ENCODE measurements at places on chromosomes 3 and 15.

- no peak for DNase-seq
These were observed 140.0 kb upstream of the KLHL25 start for GRCh38 chr15:85934691-85935090.

- no peak for DNase-seq
These were observed 108.8 kb downstream of the XXYLT1 start for GRCh38 chr3:195162033-195162669.

GRCh38 chr3:32374788-32375595, 16.7 kb upstream of the CMTM7 start:
- peak; percentile 61 for DNase-seq

- DNase-seq = no peak
These were observed 9.4 kb upstream of the RPL24 start for GRCh38 chr3:101695779-101696372.

DNA sequence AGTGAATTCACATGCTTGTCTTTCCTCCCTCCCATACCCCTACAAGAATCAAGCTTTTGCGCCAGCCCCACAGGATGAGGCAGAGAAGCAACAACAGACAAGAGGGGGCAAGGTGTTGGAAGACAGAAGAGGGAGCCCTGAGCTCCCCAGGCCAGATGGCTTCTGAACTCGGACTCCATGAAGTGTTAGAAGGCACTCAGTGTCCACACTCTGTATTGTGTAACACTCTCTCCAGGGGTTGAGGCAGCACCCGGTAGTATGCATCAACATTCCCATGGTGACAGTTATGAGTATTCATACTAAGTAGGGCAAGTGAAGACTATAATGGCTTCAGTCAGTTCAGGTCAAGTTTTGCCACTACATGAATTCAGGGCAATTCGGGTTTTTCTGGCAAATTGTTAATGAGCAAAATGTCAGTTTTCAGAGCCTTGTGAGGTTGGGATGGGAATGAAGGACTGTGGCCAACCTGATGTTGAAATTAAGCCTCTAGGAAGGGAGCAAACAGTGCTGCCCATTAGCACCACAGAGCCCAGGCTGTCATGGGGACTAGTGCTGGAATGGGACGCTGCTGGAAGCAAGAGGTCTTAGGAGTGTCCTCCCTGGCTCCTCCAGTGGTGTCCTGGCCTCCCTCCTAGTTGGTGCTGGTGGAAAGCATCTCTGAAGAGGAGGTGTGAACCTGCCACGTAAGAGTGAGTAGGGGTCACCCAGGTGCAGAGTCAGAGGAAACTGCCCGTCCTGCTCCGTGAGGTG, 79.4 kb downstream of the KLF15 start:
- no peak for DNase-seq

DNA sequence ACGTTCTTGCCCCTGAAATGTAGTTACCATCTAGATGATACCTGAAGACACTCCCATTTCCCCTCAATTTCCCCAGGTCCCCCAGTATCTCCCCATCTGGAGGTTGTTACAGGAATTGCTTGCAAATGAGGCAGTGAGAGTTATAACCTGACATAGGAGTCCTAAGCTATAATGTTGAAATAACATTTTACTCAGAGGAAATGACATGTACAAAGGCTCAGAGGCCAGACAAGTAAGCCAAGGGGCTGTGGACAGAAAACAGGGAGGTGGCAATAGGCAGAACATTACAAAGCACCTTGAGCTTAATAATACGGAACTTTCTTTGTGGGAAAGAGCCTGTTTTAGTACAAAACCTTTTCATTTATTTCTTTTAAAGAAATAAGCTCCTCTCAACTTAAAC, 171.9 kb downstream of the FRMD5 start:
- DNase-seq = no peak

GRCh38 chr3:177314897-177315296, 117.6 kb upstream of the TBL1XR1 start:
- no peak for DNase-seq

- DNase-seq = no peak
These were observed 1146.5 kb downstream of the ROBO2 start for GRCh38 chr3:78186404-78186803.

DNA sequence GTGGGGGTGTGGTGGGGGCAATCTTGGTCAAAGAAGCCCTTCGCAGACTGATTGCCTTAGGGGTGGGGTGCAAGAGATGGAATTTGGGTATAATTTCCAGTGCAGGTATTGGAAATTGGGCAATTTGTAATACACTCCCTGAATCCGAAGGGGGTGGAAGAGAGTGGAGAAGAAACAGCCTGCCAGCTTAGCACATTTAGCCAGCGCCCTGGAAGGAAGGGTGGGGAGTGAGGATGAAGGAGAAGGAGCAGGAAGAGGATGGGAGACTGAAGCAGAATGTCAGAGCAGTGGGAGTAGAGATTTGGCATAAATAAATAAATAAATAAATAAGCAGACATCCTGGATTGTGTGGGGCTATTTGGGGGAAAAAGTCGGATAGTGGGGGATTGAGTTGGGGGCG, 1.6 kb downstream of the GAP43 start:
- no peak for DNase-seq

- no peak for DNase-seq
These were observed 1.8 kb downstream of the CAMKV start for GRCh38 chr3:49867871-49868321.

DNA sequence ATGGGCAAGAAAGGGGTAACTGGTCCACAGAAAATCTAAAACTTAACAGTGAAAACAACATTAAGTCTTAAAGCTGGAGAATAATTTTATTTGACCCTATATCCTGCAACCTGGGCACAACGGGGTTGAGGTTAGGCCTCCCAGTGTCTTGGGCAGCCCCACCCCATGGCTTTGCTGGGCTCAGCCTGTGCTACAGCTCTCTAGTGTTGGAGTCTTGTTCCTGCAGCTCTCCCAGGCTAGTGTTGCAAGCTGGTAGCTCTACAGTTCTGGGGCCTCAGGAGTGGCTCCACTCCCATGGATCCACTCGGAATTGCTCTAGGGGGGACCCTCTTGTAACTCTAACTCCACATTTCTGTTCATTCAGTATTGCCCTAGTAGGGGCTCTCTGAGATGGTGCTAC, 24.9 kb upstream of the GNB4 start:
- DNase-seq = no peak

- peak; percentile 54 for DNase-seq
These were observed 31.5 kb downstream of the KCNAB1 start for GRCh38 chr3:156151824-156152428.

DNA sequence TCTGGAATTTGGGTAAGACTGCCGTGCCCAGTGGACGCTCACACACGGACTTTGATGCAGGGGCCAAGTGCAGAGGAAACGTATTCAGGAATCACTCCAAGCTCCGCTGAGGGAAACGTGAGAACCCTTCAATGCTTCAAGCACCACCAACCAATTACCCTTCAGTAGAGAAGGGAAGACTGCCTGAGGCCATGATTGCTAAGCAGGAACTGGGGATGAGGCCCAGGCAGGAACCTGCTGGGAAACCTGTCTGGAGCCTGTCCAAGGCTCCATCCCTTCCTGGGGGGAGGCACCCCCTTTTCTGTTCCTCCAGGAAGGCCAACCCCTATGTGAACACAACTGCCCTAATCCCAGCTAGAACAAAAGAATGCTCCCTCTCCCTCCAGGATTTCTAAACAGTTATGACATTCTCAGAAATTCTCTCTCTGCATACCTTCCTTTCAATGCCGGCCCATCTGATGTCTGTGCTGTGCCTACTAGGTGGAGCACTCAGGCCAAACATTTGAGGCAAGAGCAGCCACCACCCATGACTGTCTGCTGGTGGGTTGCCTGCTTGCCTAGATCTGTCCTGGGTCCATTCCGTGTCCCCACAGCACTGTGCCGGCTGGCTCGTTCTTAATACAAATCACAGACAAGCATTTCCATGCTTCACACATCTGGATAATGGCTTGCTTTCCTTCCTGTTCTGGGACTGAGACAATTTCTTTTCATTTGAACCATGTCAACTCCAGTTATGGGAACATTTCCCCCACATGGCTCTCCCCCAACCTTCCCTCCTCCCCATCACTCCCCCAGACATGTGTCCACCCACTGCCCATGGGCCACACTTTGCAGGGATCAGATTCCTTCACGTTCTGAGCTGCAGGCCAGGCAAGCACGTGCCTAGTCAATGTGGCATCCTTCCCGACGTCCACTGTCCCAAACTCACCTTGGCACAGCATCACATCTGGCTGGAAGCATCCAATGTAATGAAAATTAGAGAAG, 149.4 kb downstream of the ADAMTS17 start:
- peak; percentile 31 for DNase-seq

GRCh38 chr3:168061332-168061996, 34.3 kb downstream of the GOLIM4 start:
- DNase-seq = no peak

GRCh38 chr3:4904811-4905695, 74.2 kb upstream of the BHLHE40 start:
- no peak for DNase-seq

DNA sequence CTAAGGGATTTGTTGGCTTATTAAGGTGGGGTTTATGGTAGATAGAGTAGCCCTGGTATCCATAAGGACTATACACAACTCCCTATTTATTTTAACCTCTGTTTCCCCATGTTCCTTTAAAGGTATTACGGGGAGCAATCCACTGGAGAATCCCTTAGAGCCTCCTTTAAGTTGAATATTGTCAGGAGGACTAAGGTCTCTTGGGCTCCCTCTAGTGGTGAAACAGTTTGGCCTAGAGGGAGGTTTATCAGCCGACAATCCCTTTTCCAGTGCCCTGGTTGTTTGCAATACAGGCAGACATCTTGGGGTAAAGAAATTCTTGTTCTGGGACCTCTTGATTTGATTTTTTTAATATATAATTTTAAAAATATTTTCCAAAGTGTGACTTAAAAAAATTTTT, 12.9 kb downstream of the OPA1 start:
- DNase-seq = peak; percentile 36

DNA sequence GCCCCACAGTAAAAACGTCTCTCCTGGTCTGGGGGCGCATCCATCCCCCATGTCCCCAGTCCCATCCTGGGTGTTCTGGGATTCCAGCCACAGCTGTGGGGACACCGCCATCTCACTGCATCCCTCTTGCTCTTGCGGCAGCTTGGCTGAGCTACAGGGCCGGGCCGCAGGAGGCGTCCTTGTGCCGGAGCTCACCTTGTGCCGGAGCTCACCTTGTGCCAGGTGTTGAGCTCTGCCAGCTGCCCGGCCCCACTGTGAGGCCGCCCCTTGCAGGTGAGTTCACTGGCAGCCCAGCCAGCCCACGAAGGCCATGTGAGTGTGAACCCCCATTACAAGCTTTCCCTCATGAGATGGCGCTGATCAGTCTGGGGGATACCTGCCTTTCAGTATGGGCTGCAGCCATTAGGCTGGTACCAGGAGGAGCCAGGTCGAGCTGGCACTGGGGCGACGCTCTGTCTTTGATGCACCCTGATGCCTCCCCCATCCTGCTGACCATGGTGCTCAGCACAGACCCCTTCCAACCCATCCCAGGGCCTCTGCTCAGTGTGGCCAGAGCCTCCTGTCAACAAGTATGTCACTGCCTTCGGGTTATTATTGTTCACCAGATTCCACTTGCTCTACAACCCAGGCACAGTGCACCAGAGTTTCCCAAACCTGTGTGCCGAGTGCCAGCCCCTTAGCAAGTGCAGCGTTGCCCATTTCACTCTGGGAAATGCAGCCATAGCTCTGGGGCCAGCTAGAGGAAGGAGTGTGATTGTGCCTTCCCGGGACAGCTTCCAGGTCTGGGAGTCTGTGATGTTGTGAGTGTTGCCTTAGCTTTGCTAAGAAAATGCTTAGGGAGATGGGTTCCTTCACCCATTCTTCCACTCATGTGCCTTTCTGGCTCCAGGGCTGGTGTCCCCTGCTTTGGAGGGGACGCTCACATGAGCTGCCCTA, 105.7 kb downstream of the APBA2 start:
- DNase-seq = no peak

GRCh38 chr3:145869958-145870357, 291.0 kb downstream of the PLOD2 start:
- DNase-seq = no peak

GRCh38 chr3:130835483-130835882, 58.4 kb upstream of the ATP2C1 start:
- DNase-seq = no peak

GRCh38 chr15:43521419-43521818, 4.0 kb downstream of the MAP1A start:
- DNase-seq = no peak

- no peak for DNase-seq
These were observed 37.2 kb upstream of the PRR20G start for GRCh38 chr3:127324913-127325628.

GRCh38 chr15:56468401-56468800, 3.5 kb upstream of the MNS1 start:
- DNase-seq = no peak

GRCh38 chr15:24955531-24955921, 739 bp downstream of the SNRPN start:
- DNase-seq = no peak

DNA sequence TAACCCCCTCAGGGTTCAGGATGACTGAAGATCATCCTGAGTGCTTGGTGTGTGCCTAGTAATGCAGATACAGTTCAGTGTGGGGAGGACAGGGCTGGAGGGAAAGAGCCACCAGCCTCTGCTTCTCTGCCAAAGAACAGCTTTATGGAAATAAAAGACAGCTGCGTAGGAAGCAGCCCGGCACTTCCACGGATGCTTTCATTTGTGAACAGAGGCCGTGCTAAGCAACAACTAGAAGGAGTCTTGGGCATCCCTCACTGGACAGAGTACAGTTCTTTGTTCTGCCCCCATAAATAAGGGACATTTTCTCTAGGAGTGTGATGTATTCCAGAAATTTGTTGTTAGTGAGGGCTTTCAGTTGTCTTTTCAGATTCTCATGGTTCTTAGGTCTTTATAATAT, 194.8 kb upstream of the RGMA start:
- no peak for DNase-seq

DNA sequence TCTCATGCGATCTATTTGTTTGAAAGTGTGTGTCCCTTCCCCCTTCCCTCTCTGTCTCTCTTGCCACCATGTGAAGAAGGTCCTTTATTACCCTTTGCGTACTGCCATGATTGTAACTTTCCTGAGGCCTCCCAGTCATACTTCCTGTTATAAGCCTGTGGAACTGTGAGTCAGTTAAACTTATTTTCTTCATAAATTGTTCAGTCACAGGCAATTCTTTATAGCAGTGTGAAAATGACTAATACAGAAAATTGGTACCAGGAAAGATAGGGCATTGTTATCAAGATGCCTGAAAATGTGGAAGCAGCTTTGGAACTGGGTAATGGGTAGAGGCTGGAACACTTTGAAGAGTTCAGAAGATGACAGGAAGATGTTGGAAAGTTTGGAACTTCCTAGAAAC, 743.7 kb upstream of the NECTIN3 start:
- DNase-seq = no peak

DNA sequence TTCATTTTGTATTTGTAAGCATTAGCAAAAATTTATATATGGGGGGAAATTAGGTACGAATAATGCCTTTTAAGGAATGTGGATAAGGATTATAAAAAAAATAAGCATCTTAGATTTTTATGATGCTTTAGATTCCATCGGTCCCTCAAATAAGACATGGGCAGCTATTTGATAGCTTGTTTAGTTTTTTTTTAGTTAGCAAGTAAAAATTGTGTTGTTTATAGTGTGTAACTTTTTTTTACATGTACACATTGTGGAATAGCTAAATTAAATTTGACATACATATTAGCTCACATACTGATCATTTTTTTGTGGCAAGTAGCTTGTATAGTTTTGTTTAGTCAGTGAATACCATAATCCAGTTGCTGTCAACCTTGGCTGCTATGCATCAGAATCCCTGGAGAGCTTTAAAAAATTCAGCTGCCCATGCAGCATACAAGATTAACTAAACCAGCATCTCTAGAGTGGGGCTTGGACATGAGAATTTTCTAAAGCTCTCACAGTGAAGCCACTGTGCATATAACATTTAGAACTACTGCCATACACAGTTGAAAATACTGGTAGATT, 53.9 kb downstream of the TMOD3 start:
- no peak for DNase-seq

GRCh38 chr3:187165144-187165543, 25.8 kb upstream of the RPL39L start:
- DNase-seq = peak; percentile 65

- DNase-seq = no peak
These were observed 10.9 kb upstream of the CRYBG3 start for GRCh38 chr3:97810779-97811390.
